ENCODE measurements at places on chromosomes 2 and 18.

GRCh38 chr2:233208382-233209116 is 42.9 kb upstream of the ATG16L1 start:
- no peak for DNase-seq

GRCh38 chr2:66445925-66446871 is 11.3 kb downstream of the MEIS1 start:
- DNase-seq: peak; percentile 74

DNA sequence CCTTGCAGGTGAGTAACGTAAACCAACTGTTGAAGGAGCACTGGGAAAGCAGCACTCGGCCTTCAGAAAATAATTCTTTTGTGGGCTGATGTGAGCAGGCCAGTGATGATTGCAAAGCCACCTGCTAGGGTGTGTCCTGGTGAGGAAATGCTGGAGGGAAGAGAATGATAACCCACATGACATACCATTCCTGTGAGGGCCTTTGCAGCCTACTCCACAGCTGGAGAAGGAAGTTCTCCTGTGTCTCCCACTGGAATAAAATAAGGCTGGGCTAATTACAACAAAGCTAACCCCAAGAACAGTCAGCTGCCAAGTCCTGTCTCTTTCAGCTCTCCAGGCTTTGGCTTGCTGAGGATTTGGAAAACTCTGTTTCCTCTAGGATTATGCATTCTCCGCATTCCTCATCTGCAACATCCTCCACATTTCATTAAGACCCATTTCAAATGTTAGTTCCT is 16.7 kb upstream of the DSG1 start:
- no peak for DNase-seq

DNA sequence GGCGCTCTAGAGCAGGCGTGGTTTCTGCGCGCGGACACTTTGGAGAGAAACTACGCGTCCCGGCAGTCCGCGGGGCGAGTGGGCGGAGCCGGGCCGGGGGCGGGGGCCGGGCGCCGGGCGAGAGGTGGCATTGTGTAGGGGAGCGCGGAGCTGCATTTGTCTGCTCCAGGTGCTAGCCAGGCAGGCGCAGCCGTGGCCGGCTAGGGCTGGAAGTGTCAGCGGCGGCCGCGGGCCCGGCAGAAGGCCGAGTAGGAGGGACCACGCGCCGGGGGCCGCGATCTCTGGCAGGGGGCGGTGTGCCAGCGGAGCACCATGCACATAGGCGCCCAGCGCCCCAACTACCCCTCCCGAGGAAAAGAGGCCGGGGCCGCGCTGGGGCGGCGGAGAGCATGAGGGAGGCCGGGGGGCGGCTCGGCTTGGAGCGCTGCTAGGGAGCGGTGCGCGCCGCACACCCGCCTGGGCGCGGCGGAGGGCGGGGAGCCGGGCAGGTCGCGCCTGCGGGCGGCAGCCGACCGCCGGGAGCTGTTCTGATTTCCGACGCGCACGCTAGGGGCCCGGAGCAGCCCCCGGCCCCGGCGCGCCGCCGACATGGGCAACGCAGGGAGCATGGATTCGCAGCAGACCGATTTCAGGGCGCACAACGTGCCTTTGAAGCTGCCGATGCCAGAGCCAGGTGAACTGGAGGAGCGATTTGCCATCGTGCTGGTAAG is at the start of gene FMNL2:
Gene FMNL2, plus strand, starts transcription at position 159 of the 710 bp plus-strand sequence.
- peak; percentile 92 for DNase-seq

DNA sequence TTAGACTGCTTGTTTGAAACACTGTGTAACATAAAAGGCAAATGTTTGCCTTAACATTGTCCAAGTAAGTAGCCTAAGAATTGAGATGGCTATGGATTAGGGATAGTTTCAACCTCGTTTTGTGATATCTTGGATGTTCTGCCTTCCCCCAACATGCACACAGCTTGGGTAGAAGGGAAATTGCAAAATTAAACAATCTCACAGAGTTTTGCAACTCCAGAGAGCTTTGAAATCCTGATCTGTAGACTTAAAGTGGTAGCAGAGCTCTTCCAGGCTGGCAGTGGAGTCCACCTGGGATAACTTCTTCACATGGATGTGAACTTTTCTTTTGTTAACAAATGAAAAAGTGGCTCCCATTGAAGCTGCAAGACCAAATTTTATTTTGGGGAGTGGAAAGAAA is 59.6 kb downstream of the CHRNA1 start:
- DNase-seq: no peak

- DNase-seq: no peak
Observed at GRCh38 chr2:18267501-18267900, 293.0 kb downstream of the RDH14 start.

DNA sequence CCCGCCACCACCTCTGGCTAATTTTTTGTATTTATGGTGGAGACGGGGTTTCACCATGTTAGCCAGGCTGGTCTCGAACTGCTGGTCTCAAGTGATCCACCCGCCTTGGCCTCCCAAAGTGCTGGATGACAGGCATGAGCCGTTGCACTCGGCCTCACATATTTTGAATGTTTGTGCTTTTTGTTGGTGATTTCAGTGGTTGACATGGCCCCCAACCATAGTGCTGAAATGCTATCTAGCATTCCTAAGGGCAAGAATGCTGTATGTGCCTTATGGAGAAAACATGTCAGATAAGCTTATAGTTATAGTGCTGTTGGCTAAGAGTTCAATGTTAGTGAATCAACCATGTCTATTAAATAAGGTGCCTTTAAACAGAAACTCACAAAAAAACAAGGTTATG is 8.9 kb downstream of the ZAP70 start:
- no peak for DNase-seq

GRCh38 chr18:31652877-31653276 is 31.5 kb downstream of the B4GALT6 start:
- DNase-seq: no peak

DNA sequence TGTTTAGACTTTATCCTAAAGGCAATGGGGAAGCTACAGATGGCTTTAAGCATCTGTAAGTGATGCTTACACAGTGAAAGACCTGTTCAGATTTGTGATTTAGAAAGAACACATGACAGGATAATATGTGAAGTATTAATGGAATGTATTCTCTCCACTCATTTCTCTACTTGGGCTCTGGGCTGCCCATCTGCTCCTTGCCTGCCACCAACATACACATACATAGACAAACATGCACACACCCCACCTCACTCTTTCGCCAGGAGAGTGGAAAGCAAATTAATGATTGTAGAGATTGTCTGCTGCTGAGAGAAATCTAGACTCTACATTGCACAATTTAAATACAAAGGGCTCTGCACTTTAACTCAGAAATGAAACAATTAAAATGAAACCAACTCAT is 61.0 kb upstream of the NFE2L2 start:
- no peak for DNase-seq

DNA sequence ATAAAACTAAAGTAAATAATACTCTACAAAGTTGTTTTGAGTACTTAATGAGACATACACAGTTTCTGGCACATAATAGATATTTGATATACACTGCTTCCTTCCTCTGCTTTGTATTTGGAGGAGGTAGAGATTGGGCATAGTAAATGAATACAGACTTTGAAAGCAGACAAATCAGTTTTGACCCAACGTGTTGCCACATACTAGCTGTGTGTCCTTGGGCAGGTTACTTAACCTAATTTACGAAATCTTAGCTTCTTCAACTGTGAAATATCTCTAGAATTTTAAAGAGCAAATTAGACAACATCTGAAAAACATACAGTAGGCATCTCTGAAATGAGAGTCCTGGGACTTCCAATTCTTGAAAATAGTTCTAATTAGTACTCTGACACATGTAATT is 425.4 kb downstream of the TGIF1 start:
- DNase-seq: no peak

DNA sequence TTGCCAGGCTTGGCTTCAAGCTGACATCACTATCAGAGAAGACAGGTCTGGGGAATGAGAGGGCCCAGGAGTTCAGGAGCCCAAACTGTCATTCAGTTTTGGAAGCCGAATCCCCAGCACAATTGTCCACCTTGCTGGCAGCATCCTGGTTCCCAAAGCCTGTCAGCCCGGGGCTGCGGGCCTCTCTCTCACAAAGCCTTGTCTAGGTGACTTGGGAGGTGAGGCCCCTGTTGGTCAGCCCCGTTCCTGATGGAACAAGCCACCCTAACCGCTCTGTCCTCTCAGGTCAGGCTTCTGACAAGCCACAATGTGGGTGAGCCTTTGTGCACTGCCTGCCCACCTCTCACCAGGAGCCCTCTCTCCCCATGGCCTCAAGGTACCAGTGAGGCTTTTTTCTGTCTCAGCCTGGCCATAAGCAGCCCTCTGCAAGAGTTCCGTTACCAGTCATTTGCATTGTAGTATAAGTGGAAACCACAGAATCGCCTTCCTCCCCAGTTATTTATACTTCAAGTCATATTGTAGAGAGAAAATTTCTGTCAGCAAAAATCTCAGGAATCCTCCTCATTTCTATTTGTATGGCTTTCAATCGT is 100.6 kb downstream of the MSH2 start:
- DNase-seq: no peak

DNA sequence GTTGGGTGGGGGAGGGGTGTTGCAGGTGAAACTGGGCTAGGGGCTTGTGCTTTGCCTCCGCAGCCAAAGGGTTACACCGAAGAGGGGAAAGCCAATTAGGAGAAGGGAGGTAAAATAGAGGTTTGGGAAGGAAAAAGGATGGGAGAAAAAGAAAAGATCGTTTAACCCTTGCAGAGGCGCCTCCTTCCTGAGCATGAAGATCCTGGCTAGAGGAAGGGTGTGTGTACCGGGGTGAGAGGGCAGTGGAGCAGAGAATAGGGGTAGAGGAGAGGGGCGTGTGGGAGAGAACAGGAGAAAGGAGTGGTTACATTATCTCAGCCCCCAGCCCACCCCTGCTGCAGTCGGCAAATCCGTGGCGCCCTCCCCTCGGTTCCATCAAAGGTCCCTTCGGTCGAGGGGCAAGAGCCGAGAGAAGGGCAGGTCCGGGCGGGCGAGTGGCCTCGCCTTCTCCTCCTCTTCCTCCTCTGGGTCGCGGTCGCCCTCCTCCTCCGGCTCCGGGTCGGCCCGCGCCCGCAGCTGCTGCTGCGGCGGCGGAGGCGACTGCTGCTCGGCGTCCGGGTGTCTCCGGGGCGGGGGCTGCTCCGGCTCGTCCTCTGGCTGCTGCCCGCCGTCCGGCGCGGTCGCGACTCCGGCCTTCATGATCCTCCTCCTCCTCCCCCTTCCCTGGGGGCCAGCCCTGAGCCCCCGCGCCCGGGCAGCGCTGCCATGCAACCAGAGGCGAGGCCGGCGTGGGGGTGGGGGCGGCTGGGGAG is 1.1 kb downstream of the MARCHF4 start:
- DNase-seq: peak; percentile 57

GRCh38 chr2:9679218-9679617 is 48.4 kb upstream of the YWHAQ start:
- no peak for DNase-seq

GRCh38 chr18:51196118-51196810 is 1.2 kb downstream of the MEX3C start:
- peak; percentile 37 for DNase-seq

- DNase-seq: no peak
Observed at GRCh38 chr18:33682436-33682835, 104.4 kb downstream of the ASXL3 start.

DNA sequence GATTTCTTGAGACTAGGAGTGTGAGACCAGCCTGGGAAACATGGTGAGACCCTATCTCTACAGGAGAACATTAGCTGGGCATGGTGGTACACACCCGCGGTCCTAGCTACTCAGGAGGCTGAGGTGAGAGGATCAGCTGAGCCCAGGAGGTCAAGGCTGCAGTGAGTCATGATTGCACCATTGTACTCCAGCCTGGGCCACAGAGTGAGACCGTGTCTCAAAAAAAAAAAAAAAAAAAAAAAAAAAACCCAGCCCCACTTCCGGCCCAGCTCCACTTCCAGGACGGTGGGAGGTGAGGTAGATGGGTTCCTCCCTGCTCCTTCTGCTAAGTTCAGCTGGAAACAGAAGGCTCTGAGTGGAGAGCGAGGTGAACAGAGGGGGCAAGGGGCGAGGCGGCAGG is 41.4 kb upstream of the NFATC1 start:
- no peak for DNase-seq

- no peak for DNase-seq
Observed at GRCh38 chr2:119389615-119390306, 23.0 kb downstream of the DBI start.

GRCh38 chr2:191171708-191172355 is 21.0 kb upstream of the STAT4 start:
- DNase-seq: no peak

DNA sequence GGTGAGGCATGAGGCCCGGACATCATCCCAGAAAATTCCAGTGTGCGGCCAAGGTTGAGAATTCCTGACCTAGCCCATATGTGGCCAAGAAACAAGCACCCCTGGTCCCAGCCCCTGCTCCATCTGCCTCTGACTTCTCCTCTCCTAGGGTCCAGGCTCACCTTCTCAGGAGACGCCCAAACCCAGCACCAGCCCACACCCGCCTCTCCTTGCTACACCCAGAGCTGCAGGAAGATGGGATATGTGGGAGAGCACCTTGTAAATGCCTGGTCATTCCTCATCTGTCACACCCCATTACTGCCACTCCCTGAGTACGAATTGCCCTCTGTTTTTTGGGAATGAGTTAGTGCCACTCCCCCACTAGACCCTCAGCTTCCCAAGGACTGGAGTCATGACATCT is 7.3 kb upstream of the ATP6V1B1 start:
- DNase-seq: no peak

GRCh38 chr2:1707771-1708418 is 36.4 kb downstream of the PXDN start:
- DNase-seq: peak; percentile 37

DNA sequence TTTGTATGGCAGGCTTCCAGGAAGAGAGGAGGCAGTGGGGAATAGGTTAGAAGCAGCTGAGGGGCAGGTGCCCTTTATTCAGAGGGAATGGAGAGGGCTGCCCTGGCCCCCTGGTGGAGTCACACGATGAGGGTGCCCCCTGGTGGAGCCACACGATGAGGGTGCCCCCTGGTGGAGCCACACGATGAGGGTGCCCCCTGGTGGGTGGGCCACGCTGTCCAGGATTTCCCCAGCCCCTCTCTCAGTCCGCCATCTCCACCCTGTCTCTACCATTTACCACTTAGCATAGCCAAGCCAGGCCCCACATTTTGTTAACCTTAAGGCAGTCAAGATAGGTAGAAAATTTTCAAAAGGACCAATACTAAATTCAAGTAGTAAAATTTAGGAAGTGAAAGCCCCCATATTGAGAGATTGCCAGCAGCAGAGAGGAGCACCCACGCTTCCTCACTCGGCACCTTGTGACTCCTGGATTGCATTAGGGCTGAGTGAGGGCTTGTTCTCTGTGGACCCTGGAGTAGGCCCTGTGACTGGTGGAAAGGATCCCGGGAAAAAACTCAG is 10.4 kb upstream of the FAM228A start:
- DNase-seq: peak; percentile 11

GRCh38 chr2:176001281-176001915 is 669 bp downstream of the LNPK start:
- peak; percentile 37 for DNase-seq

- DNase-seq: no peak
Observed at GRCh38 chr2:36348721-36349120, 6.9 kb upstream of the CRIM1 start.

Measured in nephron progenitor cell (in vitro differentiated cells).